ENCODE measurements at places on chromosomes 11 and 22.

GRCh38 chr11:104916442-104916841 lies 18.2 kb upstream of the CASP12 start:
- DNase-seq, result no peak

GRCh38 chr22:24523873-24524272 lies 28.7 kb downstream of the UPB1 start:
- DNase-seq, result no peak

DNA sequence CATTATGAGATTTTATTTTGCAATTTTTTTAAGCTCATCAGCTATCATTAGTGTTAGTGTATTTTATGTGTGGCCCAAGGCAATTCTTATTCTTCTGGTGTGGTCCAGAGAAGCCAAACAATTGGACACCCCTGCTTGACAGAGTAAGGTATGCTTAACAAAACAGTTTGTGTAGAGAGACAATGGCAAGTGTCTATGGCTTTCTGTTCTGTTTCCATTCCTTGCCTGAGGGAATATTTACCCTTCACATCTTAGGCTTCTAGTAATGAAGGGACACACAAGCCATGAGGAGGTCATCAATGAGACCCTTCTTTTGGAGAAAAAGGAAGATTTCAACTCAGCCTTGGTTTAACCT lies 1278.4 kb upstream of the TENM4 start:
- no peak for DNase-seq

- DNase-seq, result no peak
Observed at GRCh38 chr11:105100206-105100605, 39.4 kb downstream of the CARD18 start.

DNA sequence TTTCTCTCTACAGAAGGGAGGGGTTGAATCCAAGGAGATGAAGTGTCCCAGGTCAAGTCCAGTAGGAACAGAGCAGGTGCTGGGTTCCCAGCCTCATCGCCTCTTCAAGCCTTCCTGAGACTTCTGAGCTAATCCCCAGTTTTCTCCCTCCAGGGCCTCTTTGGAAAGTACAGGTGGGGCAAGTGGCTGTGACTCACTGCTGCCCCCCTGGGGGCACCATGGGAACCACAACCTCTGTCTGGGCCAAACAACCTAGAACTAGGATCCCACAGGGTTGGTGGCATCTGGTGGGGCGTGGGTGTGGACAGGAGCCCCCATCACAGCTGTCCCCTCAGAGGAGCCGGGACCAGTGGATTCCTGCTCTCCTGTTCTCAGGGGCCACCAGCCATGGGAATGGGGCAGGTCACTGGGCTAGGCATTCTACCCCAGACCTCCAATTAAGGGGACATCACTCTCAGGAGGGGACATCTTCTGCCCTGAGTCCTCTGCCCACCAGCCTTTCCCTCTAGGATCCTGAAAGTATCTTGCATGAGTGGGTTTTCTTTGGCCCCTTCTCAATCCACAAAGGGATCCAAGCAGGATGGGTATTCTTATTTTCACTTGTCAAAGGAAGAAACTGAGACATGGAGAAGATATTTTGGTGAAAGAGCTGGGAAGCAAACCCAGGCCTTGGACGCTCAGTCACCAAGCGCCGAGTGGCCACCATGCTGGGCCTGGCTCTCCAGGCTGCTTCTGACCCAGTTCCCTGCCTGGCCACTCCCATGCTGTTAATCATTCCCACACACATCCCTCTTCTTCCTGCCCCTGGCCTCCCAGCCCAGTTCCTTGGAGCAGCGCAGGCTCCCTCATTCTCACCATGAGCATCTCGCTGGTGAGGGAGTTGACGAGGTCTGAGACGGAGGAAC lies 23.8 kb downstream of the LRRC10B start:
- no peak for DNase-seq
